A549 treated with AZD2906 at 1 μM for 4 hours (cell line): ENCODE measurements at places on chromosomes 3 and 15. TPM values are rescaled to one million over a fixed set of nuclear protein-coding genes. Genes with fewer than 3 reads are reported as not detected.

LRRC34 gene
- total RNA-seq: not detected in 5 replicates

SEMA3G gene
- 0.06 to 0.21 TPM (median 0.07 TPM) in 5 replicates for total RNA-seq

TUSC7 gene
- not detected in 5 replicates for total RNA-seq

MYZAP gene
- total RNA-seq: 1.3 to 1.5 TPM (median 1.4 TPM) in 5 replicates

STRIT1 gene
- total RNA-seq: not detected in 5 replicates

B3GALNT1 gene
- total RNA-seq: 0.17 to 0.39 TPM (median 0.22 TPM) in 5 replicates

NLGN1 gene
- not detected in 5 replicates for total RNA-seq

ECE2 gene
- not detected in 5 replicates for total RNA-seq

BOC gene
- 4.8 to 6.4 TPM (median 5.5 TPM) in 5 replicates for total RNA-seq

CA12 gene
- 176 to 188 TPM (median 186 TPM) in 5 replicates for total RNA-seq
